Stimulated activated naive CD8-positive, alpha-beta T cell treated with anti-CD3 and anti-CD28 coated beads, Interleukin-15, amount 100 ng/mL, for 72 hours (primary cell): ENCODE measurements at places on chromosomes 13 and 19.

GRCh38 chr13:38868399-38868798, 122.2 kb downstream of the STOML3 start:
- no peak for DNase-seq

GRCh38 chr13:112842343-112842856, 126.6 kb upstream of the MCF2L start:
- no peak for DNase-seq

DNA sequence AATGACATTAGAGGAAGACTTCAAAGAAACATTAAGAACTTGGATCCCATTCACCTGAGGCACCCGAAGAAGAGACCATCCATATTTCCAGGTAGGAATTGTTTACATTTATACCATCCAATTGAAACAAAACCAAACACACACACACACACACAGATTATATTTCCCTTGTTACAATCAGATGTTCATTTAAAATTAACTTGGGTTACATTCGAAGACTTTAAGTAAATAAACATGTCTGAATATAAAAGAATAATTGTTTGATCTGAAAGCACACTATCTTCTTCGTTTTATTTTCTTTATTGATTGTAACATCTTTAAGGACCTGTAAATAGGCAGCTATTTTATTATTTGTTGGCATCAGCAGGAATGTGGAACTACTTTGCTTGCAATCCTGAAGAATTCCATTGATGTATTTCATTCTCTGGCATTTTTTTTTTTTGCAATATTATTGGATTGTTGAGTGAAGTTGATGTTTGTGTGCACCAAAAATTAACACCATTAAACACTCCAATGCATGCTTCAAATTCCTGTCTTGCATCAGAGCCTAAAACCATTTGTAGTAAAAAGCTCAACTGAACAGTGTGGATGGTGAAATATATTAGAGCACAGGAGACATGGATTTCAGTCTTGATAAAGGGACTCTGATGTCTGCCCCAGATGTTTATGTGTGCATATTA, 85.3 kb upstream of the FRY start:
- no peak for DNase-seq

DNA sequence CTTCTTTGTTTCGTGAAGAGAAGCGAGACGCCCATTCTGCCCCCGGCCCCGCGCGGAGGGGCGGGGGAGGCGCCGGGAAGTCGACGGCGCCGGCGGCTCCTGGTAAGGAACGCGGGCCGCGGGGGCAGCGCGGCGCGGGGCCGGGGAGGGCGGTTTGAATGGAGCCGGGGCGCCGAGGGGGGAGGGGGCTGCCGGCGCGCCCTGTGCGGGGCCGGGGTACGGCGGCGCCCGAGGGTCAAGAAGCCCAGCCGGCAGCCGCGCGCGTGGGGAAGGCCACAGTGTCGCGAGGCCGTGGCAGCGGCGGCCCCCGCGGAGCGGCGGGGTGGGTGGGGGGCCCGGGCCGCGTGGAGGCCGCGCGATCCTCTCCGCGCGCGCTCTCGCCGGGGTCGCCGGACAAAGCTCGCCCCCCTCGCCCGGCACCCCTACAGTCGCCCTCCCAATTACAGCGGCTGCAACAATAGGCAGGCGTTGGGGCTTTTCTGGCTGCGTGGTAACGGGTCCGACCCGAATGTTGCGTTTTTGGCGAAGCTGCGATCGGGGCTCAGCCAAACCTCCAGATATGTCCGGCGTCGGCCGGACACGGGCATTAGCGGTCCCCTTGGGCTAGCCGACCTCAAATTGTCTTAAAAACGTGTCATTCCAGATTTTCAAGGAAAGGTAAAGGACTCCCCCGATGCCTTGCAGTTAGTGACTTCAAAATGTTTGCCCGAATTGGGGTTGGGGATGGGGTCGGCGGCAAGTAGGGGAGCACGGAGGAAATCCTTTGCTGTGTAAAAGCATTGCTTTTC, 437 bp downstream of the SMARCA4 start:
- no peak for DNase-seq

- DNase-seq: no peak
These were observed 23.0 kb downstream of the GPC6 start for GRCh38 chr13:93249364-93250306.

DNA sequence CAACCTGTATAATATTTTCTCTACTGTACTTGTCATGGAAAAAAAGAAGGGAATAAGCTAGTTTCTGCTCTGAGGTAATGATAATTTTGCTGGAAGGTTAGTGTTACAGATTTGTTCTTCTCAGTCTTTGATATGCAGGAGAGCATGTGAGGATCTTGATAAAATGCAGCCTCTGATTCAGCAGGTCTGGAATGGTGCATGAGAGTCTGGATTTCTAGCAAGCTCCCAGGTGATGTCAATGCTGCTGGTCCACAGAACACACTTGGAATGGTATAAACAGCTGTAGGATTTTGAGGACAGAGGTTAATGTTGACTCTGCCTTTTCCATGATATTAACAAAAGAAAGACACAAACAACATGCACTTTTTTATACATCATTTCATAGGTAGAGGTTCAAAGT, 173.6 kb downstream of the NDFIP2 start:
- no peak for DNase-seq

GRCh38 chr13:46936525-46936924, 39.7 kb upstream of the HTR2A start:
- no peak for DNase-seq

DNA sequence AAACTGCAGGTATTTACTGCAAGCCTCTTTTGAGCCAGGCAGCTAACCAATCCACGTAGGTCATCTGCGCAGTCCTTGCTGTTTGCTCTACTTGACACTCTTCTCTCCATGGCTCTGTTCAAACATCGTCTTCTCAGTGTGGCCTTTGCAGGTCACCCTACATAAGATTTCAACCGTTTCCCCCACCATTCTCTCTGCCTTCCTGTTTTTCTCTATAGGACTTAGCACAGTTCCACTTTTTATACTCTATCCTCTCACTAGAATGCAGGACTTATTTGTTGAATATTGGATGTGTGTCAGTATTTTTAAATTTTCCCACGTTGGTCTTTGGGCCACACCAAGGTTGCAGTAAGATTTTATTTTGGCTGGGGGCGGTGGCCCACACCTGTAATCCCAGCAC, 1.7 kb upstream of the FBXW9 start:
- DNase-seq: no peak

DNA sequence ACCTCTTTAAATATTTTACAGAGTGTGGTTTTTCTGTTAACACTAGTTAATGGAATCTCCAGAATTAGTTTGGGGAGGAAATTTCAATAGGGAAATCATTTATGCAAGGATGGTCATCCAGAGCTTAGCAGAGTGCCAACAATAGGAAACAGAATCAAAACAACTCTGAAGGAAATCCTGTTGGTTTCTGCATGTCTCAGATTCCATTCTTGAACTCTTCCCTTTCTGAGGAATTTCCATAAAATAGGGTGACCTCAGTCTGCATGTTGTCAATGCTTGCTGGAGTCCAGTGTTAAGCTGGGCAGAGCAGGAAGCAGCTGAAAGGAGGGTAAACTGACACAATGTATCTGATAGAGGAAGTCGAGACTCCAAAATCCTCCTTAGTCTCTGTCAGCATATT, 16.9 kb downstream of the CBY2 start:
- DNase-seq: no peak

- DNase-seq: no peak
These were observed 1.0 kb upstream of the ETHE1 start for GRCh38 chr19:43527860-43528622.
